Bronchus fibroblast of lung (primary cell): ENCODE measurements at places on chromosomes 2 and 18. TPM values are rescaled to one million over a fixed set of nuclear protein-coding genes. Genes with fewer than 3 reads are reported as not detected.

Gene IMMT
- 81.5 and 85.0 TPM in 2 replicates for total RNA-seq

Gene CKAP2L
- 18.6 and 19.8 TPM in 2 replicates for total RNA-seq

Gene NAT8
- total RNA-seq, result not detected in 2 replicates

Gene ARHGAP15
- total RNA-seq, result not detected in 2 replicates

Gene AMER3
- total RNA-seq, result not detected in 2 replicates

Gene IL37
- total RNA-seq, result not detected in 2 replicates

Gene RBM44
- total RNA-seq, result under 0.01 and 0.15 TPM in 2 replicates
